Fibroblast of the aortic adventitia (primary cell): ENCODE measurements at places on chromosomes 1 and 21.
A peak's percentile ranks its signal among the peaks of the same experiment; 100 is the strongest.

DNA sequence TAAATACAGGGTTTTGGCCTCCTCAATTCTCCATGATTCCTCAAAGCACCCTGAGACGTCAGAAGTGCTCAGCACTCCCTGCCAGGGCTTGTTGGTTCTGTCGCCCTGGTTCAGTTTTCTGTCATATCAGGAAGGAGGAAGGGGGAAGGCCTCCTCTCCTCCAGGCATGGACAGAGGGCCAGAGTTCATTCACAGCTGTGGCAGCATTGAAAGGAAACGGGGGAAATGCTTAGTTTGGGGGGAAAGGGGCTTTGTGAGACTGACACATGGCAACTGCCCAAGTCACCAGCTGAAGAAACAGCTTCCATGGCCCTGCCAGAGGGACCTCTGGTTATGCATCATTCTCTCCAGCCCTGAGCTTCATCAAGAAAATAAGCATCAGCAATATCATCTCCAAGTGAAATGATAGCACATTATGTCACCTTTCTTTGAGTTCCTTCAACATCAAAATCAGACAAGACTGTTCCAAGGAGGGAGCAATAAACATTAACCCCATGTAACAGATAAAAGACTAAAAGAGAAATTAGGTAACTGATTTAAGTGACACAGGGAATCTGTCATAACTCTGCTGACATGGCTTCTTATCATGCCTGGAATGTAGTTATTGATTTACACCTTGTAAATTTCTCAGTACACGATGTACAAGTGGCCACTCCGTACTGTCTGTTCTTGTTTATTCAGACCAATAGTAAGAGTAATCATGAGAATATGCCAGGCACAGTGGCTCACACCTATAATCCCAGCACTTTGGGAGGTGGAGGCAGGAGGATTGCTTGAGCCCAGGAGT lies 103.2 kb upstream of the SLC25A33 start:
- DNase-seq: no peak

- DNase-seq: peak; percentile 61
These were observed 127.5 kb downstream of the UCK2 start for GRCh38 chr1:165954940-165955339.

- peak; percentile 68 for DNase-seq
These were observed 36.0 kb downstream of the F5 start for GRCh38 chr1:169550294-169550693.

- peak; percentile 66 for DNase-seq
These were observed 18.8 kb downstream of the ADGRB2 start for GRCh38 chr1:31745096-31745945.
